ENCODE measurements at places on chromosomes 5 and 9.

- DNase-seq: no peak
These were observed 369.0 kb upstream of the RFX3 start for GRCh38 chr9:3894772-3895171.

DNA sequence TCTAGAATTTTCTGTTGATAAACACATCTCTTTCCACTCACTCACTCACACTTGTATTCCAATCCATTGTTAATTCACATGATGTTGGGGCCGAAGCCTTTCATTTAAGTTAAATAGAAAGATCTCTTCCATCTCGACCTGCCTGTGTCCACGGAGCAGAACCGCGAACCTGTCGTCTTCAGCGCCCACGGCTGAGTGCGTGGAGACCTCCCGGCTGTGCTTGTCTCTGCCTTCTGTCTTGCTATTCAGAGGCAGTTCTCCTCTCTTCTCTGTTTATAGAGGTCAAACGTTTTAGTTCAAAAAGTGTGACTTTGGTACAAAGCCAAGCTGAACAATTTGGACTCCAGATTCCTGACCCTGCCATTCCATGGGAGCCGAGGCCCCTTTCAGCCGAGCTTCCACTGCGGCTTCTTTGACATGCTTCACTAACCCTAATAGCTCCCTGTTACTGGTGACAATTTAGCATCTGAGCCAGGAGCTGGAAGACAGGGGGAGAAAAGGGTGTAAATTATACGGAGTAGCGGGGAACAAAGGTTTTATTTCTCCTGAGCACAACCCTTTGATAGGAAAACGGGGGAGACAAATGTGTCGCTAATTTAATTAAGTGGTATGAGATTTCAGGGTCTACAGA is 314.4 kb upstream of the IRX4 start:
- DNase-seq: peak; percentile 32

DNA sequence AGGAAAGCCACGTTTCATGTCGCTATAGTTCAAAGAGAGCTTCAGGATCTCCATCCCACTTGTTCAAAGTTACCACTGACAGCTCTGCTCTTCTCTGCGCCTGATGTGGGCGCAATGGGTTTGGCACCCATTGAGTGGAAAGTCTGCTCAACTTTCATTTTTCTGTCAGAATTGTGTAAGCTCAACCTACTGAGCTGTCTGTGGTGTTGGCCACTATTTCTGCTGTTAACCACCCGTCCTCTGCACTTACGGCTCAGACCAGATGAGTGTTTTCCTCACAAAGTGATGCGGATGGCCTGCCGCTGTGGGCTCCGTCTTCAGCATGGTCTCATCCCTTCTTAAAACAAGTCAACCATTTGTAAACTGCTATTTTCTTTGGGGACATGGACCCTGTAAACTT is 131.2 kb downstream of the WNK2 start:
- no peak for DNase-seq

- no peak for DNase-seq
These were observed 141.5 kb upstream of the FST start for GRCh38 chr5:53338971-53339370.

GRCh38 chr5:670396-671270 is 22.5 kb downstream of the TPPP start:
- DNase-seq: no peak

DNA sequence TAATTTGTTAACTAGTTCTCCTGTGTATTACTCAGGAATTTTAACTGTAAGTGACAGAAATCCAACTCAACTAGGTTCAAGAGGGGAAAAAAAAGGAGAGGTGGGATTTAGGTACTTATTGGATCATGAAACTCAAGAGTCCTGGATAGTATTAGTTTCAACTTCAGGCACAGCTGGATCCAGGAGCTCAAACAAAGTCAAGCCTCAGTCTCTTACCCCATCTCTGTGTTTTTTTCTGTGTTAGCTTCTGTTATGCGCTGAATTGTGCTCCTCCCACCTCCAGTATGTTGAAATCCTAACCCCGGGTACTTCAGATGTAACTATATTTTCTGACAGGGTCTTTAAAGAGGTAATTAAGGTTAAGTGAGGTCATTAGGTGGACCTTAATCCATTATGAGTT is 53.5 kb downstream of the SMIM23 start:
- no peak for DNase-seq

DNA sequence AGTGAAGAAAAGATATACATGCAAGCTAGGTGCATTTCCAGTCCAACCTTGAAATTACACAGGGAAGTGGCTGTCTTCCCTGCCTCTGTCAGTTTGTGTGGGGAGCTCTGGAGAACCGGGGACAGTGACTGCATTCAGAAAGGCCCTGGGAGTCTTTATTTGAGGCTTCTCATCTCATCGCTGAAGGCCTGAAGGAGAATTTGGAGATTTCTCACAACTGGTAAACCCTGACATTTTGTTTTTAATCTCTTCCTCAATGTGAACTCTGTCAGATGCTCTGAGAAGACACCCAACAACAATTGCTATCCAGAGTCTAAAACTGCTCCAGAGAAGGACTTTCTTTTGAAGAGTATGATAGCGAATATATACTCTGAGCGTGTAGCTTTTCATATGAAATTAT is 33.0 kb downstream of the MACIR start:
- DNase-seq: no peak

DNA sequence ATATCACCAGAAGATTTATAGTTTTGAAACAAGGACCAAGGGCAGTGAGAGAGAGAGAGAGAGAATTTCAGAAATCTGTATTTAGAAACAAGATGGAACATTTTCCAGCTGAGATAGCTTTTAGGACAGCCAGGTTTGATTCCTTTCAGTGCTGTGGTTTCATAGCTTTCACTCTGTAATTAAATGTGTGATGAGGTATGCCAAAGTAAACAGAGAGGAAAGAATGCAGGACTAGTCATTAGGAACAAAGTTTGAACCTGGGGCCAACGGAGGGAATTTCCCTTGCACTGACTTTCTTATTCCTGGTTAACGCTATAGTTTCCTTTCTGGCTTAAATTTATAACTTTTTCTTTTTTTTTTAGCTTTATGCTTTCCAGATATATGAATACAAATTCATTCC is 10.0 kb upstream of the CCL28 start:
- DNase-seq: peak; percentile 46

DNA sequence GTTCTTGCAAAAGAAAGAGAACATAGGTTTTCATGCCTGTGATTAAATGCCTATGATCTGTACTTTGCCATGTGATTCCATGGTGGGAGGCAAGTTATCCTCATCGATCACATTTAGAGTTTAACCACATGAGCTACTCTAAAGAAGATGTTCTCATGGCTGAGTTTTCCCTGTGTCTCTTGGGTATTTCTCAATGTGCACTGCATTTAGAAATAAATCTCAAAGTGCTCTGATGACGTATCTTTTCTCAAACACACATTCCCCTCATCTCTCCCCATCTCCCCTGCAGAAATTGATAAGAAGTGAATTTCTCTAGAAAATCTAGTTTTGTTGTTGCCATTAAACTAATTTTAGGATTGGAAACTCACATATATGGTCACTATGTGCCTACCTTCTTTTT is 282.2 kb downstream of the SEMA5A start:
- DNase-seq: no peak

All from NCI-H1105 treated with DMSO at 0.1 percent for 48 hours (cell line).